AG04449 (cell line): ENCODE measurements at places on chromosomes 2 and 18.

- no peak for DNase-seq
Observed at GRCh38 chr2:6652251-6652650, 213.5 kb downstream of the CMPK2 start.

DNA sequence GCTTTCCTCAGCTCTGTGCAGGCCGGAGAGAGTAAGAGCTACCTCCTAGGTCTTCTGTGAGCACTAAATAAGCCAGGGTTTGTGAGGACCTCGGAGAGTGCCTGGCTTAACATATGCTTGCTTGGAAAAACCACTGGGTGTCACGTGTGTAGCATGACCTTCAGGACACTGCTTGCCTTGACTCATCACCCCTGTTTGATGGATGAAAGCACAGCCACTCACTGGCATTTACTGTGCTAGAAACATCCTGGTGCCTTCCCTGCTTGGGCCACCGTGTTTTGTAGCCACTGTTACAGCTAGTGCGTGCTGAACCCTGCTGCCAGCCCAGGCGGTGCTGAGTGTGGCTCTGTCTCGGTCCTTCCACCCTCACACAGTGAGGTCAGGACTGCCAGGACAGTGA is 34.8 kb upstream of the ITM2C start:
- DNase-seq = no peak

- DNase-seq = no peak
Observed at GRCh38 chr18:4270016-4270415, 185.1 kb downstream of the DLGAP1 start.

DNA sequence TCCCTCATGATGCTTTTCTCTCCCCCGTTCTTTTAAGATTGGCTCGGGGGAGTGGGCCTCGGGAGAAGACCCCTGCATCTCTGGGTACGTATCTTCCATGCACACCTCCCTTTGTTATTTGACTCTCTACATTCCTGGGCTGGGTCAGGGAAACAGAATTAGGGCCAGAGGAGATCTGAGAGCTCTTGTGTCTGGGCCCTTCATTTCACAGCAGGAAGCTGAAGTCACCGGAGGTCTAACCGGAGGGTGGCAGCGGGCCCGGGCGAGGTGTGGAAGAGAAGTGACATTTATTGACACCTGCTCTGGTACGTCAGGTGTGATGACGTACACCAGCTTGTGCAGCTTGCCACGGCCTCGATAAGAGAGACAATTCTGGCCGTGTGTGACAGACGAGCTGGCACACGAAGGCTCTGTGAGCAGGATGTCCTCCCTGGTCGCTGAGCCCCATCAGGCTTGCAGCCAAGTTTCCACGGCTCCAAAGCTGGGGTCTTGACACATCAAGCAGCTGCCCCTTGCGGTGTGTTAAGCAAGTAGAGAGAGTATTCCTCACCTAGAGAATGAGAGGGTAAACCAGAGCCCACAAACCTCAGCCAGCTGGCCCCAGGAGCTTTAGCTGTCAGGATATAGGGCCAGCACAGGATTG is 30.4 kb downstream of the TOGARAM2 start:
- no peak for DNase-seq

- DNase-seq = no peak
Observed at GRCh38 chr2:97931858-97932225, 63.9 kb downstream of the TMEM131 start.

DNA sequence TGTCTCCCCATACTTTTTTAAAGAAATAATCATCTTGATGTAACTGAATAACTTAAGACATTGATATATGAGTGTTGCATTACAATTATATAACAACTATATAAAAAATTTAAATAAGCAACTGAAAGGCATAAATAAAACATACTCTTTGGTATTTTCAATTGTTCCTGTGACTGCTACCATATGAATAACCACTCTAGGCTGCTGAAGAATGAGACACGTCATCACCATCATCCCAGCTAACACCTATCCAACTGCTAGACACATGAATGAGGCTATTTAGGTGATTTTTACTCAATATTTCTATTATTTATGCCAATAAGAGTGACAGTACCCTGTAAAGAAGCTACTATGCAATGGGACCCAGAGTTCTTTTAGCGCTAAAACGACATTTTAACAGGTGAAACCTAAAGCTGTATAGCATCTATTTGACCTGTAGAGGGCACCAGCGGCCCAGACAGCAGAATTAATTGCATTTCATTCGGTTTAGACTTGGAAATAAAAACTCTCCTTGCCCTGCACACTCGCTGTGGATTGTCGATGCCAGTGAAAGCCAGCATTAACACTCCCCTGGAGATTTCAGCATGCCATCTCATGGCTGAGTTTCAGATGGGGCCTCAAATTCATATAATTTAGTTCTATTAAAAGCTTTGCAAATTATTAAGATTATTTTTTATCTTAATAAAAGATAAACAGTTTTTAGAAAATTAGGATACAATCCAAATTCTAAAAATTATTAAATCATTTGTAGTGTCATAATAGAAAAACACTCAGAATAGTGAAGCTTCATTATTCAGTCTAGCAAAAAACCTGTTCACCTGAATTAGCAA is 89.4 kb upstream of the MAP2 start:
- no peak for DNase-seq

GRCh38 chr18:48290162-48290926 is 118.8 kb downstream of the ZBTB7C start:
- DNase-seq = no peak

GRCh38 chr2:41488888-41489287 is 558.9 kb upstream of the PKDCC start:
- DNase-seq = no peak
